Small intestine (tissue), 16 donors: ENCODE measurements at places on chromosomes 6 and 20.

DNA sequence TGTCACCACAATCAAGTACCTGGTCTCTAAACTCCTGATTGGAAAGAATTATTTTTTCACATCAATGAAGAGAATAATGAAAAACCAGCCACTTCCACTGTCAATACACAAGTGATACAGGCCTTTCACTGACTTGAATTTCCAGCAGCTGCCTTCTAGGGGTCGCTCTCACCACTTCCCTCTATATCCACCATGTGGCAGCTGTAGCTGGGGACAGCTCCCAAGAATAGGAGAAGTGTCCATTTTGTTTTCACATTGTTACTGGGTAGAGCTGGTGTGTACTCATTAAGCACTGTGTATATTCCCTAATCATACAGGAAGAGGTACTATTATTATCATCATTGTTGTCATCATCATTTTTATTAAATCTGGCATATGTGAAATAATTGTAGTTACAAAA is 438.4 kb upstream of the SPTLC3 start:
- peak; percentile 20 for DNase-seq

GRCh38 chr6:347232-347631 is 44.3 kb upstream of the IRF4 start:
- no peak for DNase-seq

- DNase-seq, result no peak
Observed at GRCh38 chr6:960356-960755, 267.4 kb upstream of the EXOC2 start.

- no peak for DNase-seq
Observed at GRCh38 chr6:72212686-72213085, 326.3 kb downstream of the RIMS1 start.

GRCh38 chr6:142218446-142218845 is 71.4 kb downstream of the VTA1 start:
- DNase-seq, result no peak

DNA sequence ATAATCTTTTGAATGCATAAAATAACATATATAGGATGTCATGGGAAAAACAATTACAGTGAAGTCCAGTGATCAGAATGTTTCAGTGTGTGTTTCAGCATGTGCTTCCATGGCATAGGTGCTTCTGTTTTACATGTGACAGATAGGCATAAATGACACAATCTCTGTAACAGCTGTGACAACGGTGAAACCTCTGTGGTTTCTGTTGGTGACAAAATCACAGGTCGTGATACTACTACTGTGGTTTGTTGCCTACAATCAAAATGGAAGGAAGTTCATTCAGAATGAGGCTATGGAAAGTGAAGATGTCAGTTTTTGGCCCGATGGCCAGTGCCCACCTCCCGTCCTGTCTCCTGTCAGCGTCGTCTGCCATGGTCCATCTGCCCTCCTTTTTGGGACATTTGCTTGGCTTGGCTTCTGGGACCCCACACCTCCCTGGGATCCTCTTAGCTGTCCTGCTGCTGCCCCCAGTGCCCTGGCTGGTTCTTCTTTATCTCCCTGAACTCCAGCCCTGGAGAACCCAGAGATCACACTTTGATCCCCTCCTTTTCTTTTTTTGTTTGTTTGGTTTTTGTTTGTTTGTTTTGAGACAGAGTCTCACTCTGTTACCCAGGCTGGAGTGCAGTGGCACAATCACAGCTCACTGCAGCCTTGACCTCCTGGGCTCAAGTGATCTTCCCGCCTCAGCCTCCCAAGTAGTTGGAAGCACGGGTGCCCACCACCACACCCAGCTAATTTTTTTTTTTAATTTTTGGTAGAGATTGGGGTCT is 79.3 kb upstream of the NAA20 start:
- DNase-seq, result no peak

- no peak for DNase-seq
Observed at GRCh38 chr6:34027939-34028441, 117.9 kb downstream of the GRM4 start.

GRCh38 chr6:28803337-28803709 is 120.5 kb downstream of the TRIM27 start:
- no peak for DNase-seq

DNA sequence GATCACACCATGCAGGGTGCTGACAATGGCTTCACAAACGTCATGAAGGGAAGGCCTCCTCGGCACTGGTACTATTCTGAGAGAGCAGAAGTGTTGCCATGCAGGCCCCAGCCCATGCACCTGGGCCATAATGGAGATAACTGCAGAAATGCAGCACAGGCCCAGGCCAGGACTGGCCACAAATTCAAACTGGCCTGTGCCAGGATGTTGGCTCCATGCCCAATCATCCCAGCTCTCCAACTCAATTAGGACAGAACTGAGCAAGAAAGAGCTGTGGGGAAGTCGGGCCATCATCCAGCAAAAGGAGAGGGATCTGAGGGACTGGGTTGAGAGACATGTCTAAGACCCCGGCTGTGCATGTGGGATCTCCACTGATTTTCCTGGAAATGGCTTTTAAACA is 48.9 kb upstream of the SYNDIG1 start:
- DNase-seq, result no peak

DNA sequence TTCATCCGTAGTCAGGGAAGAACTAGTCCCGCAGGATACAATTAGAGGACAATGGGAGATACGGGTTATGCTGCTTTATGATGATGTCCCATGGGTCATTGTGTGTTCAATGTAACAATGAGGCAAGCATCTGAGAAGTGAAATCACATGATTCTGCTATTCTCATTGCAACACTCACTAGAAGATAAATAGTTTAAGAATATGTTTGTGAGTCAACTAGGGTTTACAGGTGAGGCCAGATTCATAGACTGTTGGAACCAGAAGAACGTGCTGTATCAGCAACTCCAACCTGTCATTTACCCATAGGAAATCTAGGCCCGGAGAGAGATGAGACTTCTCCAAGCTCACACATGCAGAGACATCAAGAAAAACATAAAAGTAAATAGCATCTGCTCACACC is 80.8 kb downstream of the SCML4 start:
- peak; percentile 56 for DNase-seq

DNA sequence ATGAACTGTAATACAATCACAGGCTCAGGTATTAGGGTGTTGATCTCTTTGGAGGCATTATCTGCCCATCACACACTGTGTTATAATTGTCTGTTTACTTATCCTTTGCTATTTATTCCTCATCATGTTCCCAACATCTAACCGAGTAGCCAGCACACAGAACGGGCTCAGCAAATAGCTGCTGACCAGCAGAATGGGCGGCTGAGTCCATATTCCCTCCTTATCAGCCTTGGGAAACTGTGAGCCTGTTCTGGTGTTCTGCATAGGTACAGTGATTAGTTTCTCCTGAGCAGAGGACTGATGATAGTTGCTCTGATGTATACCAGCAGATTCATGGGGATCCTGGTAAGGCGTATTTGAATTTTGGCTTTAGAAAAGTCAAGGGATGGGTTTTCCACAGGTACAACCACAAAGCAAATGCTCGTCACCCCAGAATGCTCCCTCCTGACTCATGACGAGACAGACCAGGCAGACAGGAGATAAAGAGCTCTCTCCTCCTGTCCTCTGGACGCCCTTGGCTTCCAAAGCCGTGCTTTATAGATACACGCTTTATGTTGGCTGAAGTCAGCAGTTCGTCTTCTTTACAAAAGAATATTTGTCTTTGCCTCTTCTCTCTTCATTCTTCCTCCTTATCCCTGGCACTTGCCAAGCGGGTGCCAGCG is 166.7 kb downstream of the TTLL2 start:
- peak; percentile 31 for DNase-seq

- no peak for DNase-seq
Observed at GRCh38 chr20:13277663-13278295, 56.7 kb downstream of the ISM1 start.

DNA sequence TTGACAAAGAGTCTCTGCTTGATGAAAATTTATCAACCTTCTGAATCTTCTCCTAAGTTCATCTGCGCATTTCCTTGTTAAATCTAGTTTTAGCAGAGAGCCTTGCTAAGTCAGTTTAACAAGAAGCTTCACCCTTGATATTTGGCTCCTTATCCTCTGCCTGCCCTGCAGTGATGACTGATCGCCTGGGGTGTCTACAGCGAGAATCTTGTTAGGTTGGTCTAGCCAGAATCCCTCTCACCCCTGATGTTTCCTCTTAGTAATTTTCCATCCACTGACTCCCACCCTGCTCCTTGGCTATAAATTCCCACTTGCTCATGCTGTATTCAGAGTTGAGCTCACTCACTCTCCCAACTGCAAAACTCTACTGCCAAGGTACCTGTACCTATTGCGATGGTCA is 114.1 kb downstream of the TENT5A start:
- DNase-seq, result no peak

- no peak for DNase-seq
Observed at GRCh38 chr6:43426928-43427405, 374 bp upstream of the ABCC10 start.

GRCh38 chr6:134097114-134097707 is 44.8 kb upstream of the SLC2A12 start:
- DNase-seq, result peak; percentile 72

DNA sequence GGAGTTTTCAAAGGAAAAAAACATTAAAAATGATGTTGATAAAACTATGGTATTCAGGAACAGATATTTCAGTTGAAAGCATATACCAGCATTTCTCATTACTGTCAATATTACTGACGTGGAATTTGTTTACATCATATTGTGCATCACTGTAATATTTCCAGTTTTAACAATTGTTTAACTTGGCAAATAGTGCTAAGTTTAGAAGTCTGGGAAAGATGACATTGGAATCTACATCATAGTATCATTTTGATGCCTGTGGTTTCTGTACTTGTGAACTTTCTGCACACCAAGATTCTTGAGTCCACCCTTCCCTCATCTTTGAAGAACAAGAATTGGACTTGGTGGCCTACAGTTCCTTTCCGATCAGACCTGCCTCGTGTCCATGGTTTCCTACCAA is 98.1 kb downstream of the RALGAPA2 start:
- DNase-seq, result no peak

- DNase-seq, result no peak
Observed at GRCh38 chr20:51345601-51346101, 196.9 kb downstream of the NFATC2 start.

DNA sequence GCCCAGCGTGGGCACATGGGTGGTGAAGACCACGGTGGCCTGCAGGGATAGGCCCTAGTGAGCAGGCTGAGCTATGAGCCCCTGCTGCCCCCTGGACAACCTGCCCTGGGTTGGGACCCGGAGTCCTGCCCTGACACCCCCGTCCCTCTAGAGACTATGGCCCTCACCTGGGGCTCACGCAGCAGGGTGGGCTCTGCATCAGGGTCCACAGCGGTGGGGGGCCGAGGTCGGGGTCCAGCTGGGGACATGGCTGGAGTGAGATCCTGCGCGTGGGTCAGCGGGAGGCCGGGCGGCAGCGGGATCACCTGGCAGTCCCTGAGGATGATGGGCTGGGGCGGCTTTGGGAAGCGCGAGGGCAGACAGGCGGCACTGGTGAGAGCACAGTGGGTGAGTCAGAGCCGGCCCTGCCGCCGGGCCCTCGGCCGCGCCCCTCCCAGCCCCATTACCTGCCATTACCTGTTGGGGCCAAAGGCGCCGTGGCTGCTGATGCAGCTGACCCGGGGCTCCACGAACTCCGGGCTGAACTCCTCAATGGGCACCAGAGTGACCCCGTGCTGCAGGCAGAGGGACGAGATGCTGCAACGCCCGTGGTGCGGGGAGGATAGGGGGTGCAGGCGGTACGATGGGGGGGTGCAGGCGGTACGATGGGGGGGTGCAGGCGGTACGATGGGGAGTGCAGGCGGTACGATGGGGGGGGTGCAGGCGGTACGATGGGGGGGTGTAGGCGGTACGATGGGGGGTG is 27.9 kb downstream of the ADRM1 start:
- no peak for DNase-seq

DNA sequence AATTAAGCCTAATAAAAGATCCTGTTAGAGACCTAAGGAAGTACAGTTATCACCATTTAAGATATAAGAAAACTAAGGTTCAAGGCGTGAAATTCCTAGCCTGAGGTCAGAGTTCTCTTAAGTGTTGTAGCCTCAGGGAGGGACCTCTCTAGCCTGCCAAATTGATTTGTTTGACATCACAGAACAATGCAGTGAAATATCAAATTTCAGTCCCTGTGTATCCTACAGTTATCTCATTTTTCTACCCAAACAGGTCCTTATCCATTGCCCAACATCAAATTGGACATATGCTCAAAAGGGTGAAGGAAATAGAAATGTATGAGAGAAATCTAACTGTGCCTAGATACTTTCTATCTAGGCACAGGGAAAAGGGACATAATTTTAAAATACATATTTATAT is 63.0 kb downstream of the NCOA7 start:
- peak; percentile 18 for DNase-seq

GRCh38 chr6:36419310-36419709 is 23.3 kb downstream of the PXT1 start:
- DNase-seq, result no peak

- DNase-seq, result no peak
Observed at GRCh38 chr20:49543071-49543857, 24.7 kb downstream of the PTGIS start.

DNA sequence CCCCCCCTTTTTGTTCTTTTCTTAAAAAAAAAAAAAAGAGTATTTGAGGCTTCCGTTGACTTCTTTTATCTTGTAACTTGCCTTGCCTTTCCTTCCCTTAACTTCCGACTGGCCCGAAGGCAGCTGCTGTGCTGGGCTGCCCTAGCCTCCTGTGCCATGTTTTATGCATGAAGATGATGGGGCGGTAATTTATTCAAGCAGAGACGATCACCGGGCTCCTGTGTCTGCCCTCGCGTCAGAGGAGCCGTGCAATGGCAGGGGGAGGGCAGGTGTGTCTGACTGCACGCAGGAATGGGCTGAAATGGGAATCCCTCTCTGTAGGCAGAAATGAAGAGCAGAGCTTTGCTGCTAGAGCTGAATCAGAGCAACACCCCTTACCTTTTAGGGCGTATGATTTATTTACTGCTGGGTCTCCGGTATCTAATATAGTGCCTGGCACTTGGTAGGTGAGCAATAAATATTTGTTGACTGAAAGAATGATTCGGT is 106.3 kb upstream of the RIPOR2 start:
- DNase-seq, result no peak

DNA sequence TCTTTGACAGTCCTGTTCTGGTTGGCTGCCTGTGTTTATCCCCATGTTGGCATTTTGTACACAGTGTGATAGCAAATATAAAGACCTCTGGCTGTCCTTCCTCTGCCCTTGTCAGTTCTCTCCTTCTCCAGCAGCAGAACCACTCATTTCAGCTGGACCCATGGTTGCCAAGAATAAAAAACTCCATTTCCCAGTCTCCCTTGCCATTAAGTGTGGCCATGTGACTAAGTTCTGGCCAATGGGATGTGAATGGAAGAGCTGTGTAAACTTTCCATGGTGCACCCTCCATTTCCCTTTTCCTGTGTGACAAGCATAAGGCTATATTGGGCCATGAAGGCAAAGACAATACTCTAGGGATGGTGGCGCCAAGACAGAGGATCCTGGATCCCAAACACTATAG is 78.4 kb upstream of the TBC1D7 start:
- no peak for DNase-seq

GRCh38 chr20:48794360-48794759 is 33.4 kb downstream of the PREX1 start:
- DNase-seq, result no peak

DNA sequence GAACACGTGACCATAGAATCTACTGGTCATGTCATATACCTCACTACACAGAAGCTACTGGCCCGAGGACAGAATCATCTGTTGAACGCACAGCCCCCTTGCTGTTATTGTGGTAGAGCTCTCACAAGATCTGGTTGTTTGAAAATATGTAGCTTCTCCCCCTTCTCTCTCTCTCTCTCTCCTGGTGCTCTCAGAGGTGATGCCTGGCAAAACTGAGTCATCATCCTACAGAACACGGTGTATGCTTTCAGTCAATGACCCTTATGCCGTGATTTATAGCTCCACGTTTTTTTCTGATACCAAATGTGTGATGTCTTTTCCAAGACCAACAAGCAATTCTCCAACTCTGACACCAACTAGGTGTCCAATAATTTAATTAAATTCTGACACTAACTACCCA is 13.0 kb upstream of the RBM24 start:
- DNase-seq, result no peak
